ENCODE measurements at places on chromosomes 1 and 21.

DNA sequence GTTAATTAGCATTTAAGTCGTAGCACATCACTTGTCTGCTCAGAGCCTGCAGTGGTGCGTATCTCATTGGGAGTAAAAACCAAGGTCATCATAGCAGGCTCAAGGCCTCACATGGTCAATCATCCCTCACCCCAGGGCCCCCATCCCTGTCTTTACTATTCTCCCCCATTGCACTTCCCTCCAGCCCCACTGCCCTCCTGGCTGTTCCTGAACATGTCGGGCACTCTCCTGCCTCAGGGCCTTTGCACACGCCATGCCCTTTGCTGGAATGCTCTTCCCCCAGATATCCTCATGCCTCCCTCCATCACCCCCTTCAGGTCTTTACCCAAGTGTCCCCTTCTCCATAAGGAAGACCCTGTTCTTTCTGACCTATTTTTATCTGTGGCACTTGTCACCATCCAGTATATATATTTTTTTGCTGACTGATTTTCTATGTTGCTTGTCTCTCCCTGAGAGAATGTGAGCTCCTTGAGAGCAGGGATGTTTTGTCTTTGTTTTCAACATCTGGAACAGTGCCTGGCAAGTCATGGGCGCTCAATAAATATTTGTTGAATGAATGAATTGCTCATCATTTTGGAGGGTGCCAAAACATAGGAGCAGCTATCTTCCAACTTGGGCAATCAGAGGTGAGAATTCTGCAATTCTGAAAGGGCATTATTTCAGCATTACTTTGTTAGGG, 74.1 kb upstream of the POU3F1 start:
- DNase-seq = no peak

GRCh38 chr1:58710190-58711085, 10.6 kb upstream of the MYSM1 start:
- no peak for DNase-seq

- no peak for DNase-seq
Measured at GRCh38 chr21:43323244-43324005, 103.5 kb downstream of the SIK1 start.

DNA sequence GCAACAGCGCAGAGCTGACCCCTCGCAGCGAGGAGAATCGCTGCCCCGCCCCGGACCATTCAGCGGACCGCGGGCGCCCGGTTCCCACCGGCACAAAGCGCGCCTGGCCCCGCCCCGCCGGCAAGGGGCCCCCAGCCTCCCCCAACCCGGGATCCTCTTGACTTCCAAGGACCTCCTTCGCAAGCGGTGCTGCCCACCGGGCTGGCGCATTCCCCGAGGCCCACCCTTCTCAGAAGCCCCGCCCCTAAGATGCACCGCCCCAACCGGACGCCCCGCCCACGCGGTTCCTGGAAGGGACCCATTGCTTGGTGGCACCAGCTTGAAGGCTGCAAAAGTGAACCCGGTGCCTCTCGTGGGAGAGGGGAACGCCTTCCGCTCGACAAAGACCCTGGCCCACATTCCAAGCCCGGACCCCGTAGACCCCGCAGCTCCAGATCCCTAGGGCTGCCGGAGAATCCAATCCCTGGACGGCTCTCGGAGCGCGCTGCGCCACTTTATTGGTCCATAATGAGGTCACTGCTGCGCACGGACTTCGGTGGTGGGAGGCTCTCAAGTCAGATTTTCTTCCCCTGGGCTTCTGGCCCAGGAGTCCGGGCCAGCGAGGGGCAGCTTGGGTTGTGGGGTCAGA, 2.0 kb downstream of the HES3 start:
- peak; percentile 44 for DNase-seq

DNA sequence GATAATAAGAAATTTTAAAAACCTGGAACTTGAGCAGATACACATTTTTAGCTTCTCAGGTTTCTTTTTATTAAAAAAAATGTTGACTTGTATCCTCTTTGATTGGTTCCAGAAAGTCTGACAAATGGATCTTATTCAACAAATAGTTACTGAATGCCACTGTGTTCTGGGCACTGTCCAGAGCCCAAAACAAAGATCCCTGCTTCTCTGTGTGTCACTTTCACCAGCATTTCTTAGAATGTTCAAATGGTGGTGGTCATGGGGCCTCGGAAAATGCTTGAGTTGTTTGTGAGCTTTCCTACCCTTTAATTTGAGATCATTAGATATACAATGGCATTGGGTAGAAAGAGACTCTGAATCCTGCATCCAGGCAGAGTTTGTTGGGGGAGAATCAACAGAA, 19.9 kb downstream of the ACTN2 start:
- no peak for DNase-seq

DNA sequence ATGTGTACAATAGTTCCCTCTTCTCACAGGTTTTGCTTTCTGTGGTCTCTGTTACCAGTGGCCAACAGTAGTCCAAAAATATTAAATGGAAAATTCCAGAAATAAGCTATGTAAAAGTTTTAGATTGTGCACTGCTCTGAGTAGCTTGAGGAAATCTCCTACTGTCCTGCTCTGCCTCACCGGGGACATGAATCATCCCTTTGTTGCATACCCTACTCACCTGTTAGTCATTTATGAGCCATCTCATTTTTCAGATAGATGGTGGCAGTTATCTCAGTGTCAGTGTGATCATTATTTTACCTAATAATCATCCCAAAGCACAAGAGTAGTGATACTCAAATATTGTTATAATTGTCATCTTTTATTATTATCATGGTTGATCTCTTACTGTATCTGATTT, 688.1 kb downstream of the PLA2G4A start:
- DNase-seq = no peak

- no peak for DNase-seq
Measured at GRCh38 chr21:16676391-16676790, 836.5 kb upstream of the CXADR start.

DNA sequence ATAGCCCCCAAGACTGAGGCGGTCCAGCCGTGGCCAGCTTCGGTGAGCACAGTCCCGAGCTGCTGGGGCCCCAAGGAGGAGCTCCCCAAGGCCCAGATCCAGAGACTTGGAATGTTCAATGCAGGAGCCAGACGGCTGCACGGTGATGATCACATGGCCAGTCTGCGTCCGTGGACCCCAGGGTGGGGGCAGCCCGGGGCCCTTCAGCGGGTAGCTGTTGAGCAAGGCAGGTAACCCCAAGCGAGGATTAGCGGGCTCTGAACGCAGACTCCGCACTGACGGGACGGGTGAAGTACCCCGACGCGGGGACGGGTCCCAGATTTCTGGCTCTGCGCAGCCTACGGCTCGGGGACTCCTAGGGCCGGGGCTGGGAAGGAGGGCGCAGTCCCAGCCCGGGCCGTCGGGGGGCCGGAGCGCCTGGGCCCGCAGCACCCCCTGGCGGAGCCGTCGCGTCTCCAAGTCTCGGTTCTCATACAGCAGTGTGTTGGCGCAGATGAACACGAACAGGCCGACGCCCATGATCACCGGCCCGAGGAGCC, 2.7 kb downstream of the TMEM200B start:
- DNase-seq = peak; percentile 69

DNA sequence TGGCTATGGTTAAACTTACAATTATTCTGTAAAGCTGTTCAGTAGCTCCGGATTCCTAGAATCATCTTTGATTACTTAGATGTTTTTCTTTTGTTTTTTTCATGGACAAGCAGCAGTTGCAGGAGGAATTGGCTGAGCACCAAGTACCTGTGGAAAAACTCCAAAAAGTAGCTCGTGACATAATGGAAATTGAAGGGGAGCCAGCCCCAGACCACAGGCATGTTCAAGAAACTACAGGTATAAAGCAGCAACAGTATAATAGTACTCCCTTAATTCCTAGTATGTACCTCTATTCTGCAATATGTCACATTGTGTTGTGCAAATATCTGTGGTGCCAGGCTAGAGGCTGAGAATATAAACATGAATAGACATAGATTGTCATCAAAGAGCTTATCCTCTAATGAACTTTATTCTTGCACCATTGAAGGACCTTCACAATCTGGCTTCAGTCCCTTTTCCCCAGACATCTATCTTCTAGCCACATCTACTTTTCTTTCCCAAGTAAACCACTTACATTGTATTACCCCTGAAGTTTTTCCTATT, 132.3 kb upstream of the BMP8A start:
- DNase-seq = no peak

- DNase-seq = no peak
Measured at GRCh38 chr21:33059380-33059841, 10.5 kb upstream of the OLIG1 start.

DNA sequence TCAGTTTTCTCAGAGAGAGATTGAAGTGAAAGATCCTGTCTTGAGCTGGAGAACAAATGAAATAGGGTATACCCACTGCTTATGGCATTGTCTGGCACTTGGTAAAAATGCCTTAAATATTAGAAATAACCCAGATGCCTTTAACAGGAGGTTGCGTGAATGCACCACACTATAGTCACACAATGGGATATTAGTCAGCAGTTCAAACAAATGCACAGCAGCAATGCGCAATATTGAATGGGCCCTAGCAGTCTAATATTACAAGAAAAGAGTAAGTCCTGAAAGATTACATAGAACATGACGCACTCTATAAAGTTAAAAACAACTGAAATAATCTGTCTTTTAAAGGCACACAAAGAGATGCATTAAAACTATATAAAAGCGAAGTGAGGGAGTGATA, 161.1 kb downstream of the EDEM3 start:
- no peak for DNase-seq

- no peak for DNase-seq
Measured at GRCh38 chr1:63319046-63320021, 3.0 kb upstream of the FOXD3 start.

DNA sequence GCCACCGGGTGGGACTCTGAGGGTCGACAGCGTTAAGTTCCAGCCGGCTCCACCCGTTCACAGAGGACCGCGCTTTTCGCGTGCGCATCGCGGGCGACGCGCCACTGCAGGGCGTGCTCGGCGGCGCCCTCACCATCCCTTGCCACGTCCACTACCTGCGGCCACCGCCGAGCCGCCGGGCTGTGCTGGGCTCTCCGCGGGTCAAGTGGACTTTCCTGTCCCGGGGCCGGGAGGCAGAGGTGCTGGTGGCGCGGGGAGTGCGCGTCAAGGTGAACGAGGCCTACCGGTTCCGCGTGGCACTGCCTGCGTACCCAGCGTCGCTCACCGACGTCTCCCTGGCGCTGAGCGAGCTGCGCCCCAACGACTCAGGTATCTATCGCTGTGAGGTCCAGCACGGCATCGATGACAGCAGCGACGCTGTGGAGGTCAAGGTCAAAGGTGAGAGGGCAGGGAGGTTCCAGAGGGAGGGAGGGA, 4.9 kb downstream of the BCAN start:
- DNase-seq = no peak

GRCh38 chr1:47213230-47213963, 18.6 kb downstream of the TAL1 start:
- DNase-seq = no peak

GRCh38 chr1:23748016-23748415, 4.7 kb downstream of the ELOA start:
- no peak for DNase-seq

- no peak for DNase-seq
Measured at GRCh38 chr21:43332861-43333297, 94.1 kb downstream of the SIK1 start.

DNA sequence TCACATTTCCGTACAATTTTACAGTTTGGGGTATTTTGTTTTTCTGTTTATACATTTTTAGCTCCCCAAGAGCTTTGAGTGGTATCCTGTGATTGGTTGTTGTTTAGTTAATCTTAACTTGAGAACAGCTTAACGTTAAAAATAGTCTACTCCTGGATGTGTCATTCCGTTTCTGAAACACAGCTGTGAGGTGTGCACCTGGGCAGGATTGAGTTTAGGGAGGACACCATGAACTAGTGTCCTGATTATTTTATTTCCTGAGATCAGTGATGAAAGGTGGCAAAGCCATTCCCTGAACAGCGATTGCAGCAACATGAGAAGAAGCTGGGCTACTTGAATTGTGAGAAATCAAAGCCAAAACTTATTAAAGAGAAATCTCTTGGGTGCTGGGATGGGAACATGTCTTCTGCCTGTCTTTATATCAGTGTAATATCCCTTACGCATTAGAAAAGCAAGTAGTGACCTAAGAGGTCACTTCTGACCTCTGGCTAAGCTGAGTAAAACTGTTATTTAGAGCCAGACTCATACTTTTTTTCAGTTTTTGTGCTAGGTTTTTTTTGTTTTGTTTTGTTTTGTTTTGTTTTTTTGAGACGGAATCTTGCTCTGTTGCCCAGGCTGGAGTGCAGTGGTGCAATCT, 43.4 kb downstream of the ZBTB40 start:
- DNase-seq = no peak

DNA sequence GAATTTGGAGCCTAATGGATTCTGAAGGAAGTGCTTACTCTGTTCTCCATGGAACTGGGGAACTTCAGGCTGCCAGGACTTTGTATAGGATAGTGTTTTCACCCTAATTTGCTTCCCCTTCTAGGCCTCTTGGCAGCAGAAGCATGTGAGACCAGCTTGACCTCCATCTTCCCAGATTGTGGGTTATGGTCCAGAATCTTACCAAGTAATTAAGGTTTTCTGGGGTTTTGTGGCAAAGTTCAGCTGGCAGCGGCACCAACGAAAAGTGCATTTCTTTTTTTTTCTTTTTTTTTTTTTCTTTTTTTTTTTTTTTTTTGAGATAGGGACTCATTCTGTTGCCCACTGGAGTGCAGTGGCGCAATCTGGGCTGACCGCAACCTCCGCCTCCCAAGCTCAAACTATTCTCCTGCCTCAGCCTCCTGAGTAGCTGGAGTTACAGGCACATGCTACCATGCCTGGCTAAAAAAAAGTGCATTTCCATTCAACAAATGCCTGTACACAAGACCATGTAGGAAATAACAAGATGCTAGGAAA, 3.4 kb upstream of the BMP8A start:
- no peak for DNase-seq

GRCh38 chr1:182388392-182389134, 3.0 kb downstream of the GLUL start:
- DNase-seq = no peak

GRCh38 chr1:59485171-59485570, 188.3 kb downstream of the FGGY start:
- DNase-seq = no peak

- DNase-seq = no peak
Measured at GRCh38 chr1:51570063-51570710, 46.7 kb upstream of the OSBPL9 start.

DNA sequence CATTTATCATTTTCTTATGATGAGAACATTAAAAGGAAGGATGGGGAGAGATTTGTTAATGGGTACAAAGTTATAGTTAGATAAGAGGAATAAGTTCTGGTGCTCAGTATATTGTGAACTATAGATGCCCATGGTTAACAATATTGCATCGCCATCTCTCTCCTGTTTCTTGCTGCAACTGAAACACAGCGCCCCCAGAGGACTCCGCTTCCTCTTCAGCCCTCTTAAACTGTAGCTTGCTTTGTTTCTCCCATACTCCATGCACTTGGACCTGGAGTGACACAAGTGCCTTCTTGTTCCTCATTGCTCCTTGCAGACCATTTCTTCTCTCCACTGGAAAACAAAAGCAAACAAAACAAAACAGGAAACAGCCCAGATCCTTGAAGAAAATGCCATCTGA, 70.1 kb upstream of the NTPCR start:
- DNase-seq = no peak

DNA sequence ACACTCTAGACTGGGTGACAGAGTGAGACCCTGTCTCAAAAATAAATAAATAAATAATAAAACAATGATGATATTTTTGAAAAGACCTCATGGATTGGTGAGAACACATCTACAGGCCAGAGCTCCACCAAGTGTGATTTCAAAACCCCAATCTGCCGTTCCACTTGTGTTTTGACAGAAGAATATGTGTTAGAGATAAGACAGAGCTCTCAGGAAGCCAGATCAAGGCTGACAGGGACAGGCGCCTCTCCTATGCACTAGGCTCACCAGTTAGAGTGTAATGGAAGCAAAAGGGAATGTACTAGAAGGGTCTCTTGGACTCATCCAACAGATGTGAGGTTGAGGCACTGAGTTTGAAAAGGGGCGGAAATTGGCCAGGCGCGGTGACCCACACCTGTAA, 110.7 kb upstream of the ERRFI1 start:
- no peak for DNase-seq
